Inflammatory macrophage treated with lipopolysaccharide for 1 hour (primary cell): ENCODE measurements at places on chromosomes 2 and 18.

DNA sequence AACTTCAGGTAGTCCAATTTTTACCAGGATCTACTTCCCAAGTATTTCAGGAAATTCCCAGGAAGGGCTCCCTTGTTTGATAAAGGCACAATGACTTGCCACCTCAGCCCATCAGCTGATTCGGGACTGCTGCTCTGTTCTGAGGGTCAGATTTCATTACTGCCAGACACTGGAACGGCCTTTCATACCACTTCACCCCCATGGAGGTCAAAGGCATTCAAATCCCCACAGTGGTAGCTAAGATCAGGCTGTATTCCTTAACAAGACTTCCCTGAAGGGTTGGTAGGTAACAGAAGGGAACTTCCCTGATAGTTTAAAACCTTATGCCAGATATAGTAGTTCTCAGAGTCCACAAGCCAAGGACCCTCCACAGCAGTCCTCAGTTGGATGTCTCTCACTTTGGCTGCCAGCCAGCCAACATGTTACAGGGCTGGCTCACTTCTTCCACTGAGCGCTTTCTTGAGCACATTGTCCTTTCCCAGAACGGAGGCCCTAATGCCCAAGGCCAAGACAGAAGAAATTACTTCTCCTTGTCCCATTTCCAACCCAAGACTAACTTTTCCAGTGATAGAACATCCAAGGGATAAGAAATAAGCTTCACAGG, 40.0 kb upstream of the GLS start:
- no peak for DNase-seq

- DNase-seq = no peak
Observed at GRCh38 chr2:179252423-179252822, 12.2 kb downstream of the SESTD1 start.

DNA sequence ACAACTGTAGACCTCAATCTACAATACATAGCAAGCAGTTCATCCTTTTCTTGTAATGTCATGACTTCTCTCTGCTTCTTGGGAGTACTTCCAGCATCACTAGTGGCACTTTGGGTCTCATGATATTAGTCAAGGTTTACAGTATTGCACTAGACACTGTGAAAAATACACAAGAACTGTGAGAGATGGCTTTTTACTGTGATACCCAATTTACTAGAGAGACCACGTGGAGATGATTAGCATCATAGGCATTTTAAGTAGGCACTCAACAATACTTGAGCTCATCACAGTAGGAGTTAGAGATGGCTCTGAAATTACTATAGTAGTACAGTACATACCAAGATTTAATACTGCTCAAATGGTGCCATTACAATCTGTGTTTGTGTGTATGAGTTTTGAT, 112.8 kb upstream of the EML6 start:
- DNase-seq = no peak

- DNase-seq = no peak
Observed at GRCh38 chr2:39871291-39871761, 92.3 kb upstream of the THUMPD2 start.

GRCh38 chr2:72762276-72762675, 63.6 kb downstream of the EXOC6B start:
- DNase-seq = no peak

GRCh38 chr18:9488538-9488937, 13.2 kb downstream of the RALBP1 start:
- DNase-seq = peak; percentile 46

DNA sequence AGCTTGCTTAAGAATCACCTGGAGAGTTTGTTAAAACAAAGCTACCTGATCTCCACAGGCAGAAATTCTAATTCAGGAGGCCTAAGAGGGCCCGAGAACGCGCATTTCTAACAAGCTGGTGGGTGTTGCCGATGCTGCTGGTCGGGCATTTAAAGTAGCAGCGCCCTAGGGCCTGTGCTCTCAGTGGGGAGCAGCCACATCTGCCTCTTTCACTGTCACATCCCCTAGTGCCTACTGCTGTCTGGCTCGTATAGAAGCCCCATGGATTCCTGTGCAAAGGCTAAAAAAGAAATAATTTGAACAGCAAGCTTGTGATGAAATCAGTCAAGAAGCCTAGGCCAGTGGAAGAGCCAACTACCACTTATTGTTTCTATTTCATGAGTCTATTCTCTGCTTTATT, 126.7 kb upstream of the SMIM21 start:
- no peak for DNase-seq

DNA sequence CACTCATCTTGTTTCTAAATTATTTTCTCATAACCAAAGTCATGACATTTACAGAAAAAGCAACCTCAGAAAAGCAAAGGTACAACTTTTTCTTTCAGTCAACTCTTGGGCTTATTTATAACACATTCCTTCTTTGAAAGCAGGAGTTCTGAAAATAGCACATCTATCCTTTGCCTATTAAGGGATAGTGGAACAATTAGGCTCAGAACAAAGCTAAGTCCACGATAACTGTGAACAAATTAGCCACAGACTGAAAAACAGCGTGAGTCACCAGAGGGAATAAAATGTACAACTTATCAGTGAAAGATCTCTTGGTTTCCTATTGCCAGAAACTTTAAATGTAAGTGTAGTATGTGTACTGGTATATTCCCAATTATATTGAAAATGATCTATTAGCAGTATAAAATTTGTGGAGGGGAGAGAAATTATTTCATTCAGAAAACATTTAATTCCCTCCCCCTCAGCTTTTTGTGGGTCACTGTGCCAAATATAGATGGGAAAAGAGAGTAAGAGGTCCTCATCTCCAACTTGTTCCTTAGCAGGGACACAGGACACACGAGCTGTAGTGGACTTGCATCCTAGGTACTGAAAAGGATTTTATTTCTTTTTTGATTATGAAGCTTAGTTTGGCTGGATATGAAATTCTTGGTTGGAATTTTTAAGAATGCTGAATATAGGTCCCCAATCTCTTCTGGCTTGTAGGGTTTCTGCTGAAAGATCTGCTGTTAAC, 15.4 kb upstream of the MATN3 start:
- no peak for DNase-seq

DNA sequence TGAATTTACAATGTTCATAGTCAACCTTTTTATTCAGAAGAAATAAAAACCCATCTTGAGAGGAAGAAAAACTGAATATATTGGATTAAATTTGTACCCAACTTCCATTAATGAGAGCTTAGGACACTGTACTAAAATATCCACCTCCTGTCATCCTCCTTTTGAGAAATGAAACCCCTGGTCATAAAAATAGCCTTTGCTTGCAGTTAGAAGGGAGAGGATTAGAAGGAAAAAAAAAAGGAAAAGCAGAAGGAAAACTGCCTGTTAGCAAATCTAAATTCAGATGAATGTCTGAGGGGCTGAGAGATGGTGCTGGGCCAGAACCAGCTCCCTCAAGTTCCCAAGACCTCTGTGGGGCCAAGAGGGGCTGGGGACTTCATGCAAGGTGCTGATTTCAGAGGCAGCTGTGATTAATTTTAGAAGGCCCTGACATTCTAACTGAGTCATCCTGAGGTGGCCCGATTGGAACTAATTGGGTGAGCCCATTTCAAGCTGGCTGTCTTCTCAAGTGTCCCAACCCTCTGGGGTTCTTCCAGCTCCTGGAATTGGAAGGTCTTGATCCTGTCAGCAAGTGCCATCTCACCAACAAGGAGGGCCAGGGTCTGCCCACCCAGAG, 38.4 kb upstream of the BIN1 start:
- DNase-seq = no peak

DNA sequence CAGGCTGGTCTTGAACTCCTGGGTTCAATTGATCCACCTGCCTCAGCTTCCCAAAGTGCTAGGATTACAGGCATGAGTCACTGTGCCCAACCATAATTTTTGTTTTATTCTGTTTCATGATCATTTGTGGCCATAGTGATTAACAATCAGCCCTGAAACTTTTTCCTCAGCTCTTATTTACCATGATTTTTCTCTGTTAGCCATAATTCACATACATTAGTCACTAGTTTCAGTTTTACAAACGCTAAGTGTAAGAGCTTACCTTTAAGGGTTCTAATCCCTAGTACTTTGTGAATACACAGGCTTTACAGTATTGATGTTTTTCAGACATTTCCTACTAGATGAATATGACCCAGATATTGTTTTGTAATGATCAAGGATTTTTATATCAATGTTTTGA, 216.1 kb downstream of the DPP4 start:
- no peak for DNase-seq

DNA sequence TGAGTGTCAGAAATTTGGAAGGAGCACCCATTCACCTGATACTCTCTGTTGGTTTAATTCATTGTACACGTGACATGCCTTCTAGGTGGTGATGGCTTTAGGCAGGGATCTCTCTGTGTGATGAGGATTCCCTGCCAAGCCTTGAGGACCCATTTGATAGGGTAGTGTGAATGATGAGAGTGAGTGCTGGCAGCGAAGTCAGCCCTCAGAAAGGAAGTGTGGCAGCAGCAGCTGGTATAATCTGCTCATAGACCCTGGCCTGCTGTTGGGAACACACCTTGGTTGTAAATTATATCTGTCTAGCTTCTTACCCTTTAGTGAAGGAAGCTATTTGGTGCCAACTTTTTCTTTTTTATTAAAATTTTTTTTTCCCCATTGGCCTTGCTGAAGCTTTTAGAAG, 164.5 kb downstream of the HAUS1 start:
- no peak for DNase-seq

DNA sequence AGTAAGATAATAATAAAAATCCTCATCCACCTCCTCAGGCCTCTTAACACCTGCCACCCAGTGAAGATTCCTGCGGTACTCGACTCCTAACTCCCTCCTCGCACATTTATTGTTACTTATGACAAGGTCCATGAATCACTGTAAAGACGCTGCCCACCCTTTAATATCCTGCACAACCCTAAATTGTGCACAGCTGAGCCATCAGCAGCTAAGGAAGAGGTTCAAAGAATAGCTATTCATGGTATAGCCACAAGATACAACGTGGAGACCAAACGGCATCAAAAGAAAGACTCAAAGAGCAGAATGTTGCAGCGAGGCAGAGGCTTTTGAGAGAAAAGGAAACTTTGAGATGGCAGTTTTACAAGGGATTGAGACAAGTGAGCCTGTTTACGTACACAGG, 266.3 kb downstream of the SATB2 start:
- no peak for DNase-seq
